Karpas-422 (cell line): ENCODE measurements at places on chromosomes 13 and 19.

DNA sequence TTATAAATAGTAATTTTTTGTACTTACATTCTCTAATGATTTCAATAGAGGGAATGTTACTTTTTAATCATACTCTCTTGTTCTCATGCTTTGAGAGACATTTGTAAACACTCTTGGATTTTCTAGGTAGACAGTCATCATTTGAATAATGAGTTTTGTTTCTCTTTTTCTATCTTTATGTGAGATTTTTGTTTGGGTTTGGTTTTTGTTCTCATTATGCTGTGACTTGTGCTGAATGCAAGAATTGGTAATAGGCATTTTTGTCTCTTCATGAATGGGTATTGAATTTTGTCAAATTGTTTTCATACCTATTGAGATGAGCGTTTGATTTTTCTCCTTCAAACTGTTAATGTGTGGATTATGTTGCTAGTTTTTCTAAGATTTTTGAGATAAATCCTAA is 56.8 kb upstream of the GPR183 start:
- no peak for DNase-seq

DNA sequence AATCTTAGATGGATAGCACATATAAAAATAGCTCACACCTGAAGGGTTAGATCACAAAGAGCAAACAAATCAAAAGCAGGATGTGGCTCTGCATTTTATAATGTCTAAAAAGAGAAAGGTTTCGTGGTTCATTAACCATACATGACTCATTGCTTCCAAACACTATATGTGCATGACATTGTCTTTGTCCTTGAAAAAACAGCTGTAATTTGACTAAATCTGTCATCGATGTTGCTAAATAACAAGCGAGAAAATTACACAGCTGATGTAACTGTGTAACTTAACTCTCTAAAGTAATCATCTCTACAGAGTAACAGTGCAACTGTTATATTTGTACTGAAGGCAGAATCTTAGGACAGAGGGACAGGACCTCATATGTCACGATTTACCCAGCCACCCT is 383.1 kb upstream of the GPC6 start:
- DNase-seq, result no peak

DNA sequence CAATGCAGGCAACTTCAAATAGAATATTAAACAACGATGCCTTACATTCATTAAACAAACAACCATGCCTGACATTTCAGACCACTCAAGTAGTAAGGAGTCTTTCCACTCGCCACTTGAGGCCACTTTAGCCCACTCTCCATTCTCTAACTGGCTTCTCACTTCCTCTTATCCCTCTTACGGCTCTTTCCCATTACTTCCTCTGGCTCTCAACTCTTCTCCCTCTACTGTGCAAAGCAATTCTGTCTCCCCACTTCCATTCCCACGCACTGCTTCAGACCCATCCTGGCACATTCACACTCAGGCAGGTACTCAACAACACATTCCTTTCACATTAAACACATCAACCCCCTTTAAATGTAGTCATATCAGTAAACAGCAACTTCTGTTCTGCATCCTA is 229.8 kb upstream of the IPO5 start:
- no peak for DNase-seq

DNA sequence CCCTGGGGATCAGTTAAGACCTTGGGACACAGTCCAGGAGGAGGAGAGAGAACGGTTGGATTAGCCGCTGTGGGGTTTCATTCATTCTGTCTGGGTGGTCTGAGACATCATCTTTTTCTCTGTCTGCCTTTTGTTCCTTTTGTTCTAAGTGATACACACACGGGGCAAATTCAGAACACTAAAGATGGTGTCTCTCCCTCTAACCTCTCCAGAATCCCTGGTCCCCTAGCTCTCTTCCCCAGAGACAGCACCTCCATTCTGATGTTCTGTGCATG is 5.0 kb downstream of the BICRA start:
- no peak for DNase-seq

DNA sequence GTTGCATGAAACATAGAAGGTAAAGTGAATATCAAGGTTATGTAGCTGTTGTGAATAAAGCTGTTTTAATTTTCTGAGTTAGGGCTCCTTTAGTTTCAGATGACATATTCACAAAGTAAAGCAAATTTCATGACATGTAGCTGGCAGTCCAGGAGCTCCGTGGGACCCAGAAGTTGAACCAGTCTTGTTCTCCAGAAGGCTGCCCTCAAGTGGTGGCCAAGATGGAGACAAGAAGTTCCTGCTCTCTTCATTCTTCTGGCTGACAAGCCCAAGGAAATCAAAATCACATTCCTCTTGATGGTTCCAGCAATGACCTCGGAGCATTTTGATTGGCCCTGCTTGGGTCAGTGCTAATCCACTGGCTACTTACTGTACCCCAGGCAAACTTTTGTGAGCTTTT is 128.7 kb downstream of the LIG4 start:
- peak; percentile 52 for DNase-seq

DNA sequence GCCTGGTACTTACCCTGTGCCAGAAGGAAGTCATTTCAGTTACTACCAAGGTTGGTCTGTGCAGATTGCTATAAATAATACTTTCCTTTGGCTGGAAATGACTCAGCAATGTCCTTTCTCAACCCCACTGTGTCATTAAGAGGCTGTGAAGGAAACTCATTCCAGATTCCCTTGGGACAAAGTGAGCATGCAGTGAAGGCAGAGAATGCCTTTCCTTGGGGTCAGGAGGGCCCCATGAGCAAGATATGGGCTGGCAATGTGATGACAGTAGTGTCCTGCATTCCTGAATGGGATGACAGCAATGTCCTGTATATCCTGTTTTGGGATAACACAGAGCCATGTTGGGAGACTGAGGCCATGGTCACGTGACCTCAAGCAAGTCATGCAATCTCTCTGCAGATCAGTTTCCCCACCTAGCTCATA is 213.1 kb upstream of the TMTC4 start:
- DNase-seq, result no peak

DNA sequence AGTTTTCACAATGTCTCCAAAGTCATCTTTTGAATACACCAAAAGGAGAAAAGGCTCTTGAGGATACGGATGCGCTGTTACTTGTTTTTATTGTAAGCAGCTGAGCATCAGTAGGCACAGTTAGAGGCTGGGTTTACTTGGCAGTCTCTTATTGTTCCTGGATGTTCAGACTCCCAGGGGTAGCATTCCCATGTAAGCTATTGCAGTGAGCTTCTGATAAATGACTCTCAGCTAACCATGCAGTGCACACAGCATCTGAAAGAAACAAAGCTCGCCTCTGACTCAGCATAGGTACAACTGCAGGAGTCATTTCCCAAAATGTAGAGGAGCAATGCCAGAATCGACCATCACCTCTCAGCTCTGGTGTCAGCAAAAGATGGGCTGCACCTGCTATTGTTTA is 84.8 kb downstream of the DCT start:
- DNase-seq, result no peak
